ENCODE measurements at places on chromosomes 12 and 14. TPM values are rescaled to one million over a fixed set of nuclear protein-coding genes. Genes with fewer than 3 reads are reported as not detected.
A peak's percentile ranks its signal among the peaks of the same experiment; 100 is the strongest.

Gene OR11H12
- not detected for total RNA-seq

Gene TMEM179
- not detected for total RNA-seq

Gene RFX4
- not detected for total RNA-seq

Gene GPD1
- 0.39 TPM for total RNA-seq

- DNase-seq: no peak
Measured at GRCh38 chr14:35532783-35533356, 1.1 kb upstream of the INSM2 start.

DNA sequence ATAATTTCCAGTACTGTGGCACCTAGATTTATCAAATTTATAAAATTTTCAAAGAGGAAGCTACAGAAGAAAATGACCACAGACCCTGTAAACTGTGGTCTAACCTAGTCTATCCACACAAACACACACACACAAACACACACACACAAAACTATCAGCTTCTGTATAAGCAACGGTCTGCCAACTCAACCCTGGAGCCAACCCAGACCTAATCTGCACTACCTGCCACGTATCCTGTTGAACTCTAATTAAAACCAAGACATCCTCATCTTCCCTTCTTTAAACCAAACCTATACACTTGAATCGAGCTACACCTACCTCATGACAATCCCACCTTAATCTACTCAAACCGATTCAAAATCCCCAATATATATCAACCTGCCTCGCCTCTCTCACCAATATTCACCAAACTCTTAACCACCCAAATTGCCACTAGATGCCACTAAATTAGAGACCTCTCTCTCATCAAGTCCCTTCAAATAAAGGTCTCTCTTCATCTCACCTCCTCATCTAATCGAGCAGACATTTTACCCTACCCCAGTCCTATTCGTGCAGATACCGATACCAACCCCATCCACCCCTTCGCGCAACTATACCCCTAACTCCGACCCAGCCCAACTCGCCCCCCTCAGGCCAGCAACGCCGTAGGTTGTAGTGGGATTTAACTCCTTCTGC, 808 bp downstream of the ACIN1 start:
- DNase-seq: no peak

DNA sequence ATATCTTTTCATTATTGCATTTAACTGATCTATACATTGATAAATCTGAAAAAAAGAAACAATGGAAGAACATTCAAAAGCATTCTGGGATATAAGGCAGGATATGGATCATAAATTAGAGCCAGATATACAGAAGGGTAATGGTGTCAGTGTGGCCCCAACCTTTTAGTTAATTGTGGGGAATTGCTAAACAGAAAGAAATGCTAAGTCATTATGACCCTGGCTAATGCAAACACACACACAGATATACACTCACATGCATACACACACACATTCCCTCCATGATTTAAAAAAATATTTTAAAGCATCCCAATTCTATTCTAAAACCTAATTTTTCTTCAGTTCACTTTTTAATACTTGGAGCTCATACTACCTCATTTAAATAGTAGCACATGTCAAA, 404.5 kb downstream of the BCAT1 start:
- DNase-seq: no peak

- no peak for DNase-seq
Measured at GRCh38 chr14:30257946-30258661, 300.9 kb upstream of the G2E3 start.

GRCh38 chr14:93977790-93978581, 1.6 kb upstream of the ASB2 start:
- peak; percentile 83 for DNase-seq

GRCh38 chr12:114996382-114996781, 312.4 kb upstream of the TBX3 start:
- no peak for DNase-seq

DNA sequence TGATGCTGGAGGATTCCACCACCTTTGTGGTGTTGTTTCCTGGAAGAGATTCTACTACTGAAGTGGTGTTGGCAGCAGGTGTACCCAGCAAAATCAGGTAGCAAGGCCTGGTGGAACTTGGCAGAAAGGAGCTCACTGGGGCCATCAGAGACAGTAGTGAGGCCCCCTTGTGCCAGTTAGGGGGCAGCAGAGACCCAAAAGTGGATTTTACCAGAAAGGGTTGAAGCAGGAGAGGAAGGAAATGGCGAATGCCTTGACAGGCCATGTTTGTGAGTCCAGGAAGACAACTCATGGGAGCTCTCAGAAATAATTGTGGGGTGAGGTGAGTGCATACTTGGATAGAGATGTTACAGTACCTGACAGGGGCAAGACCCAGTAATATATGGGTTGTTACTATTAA, 137.7 kb upstream of the FGD4 start:
- peak; percentile 14 for DNase-seq

GRCh38 chr12:58479401-58479800, 440.9 kb downstream of the LRIG3 start:
- DNase-seq: no peak

GRCh38 chr12:52215587-52216031, 17.4 kb upstream of the KRT7 start:
- DNase-seq: no peak

- DNase-seq: no peak
Measured at GRCh38 chr14:24915958-24916595, 133.9 kb downstream of the STXBP6 start.

DNA sequence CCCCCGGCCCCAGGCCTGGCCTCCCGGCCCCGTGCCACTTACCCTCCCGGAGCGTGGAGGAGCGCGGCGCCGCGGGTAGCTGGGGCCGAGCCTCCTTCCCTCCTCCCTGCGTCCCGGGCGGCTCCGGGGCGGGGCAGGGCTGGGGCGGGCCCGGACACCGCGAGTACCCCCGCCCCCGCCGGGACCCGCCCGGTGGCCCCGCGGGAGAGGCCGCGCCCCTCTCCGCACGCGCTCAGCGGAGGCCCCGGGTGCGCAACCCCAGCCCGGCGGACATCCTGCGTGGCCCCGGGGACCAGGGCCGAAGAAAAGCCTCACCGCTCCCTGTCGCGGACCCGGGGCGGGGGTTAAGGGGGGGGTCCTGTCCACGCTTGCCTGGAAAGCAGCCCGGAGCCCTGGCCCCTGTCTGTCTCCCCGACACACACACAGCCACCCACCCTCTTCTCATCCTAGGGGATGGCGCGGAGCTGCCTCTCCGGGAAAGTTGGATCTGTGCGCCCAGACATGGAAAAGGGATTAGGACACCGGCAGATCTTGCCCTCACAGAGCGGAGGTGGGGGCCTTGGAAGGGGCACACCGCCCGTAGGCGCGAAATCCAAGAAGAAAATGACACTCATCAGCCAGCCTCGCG, at the start of gene SYNE3:
SYNE3 (minus strand) TSS at position 97 of the 628 bp plus-strand sequence. CDS start 40,829 bp downstream, outside the sequence.
- DNase-seq: peak; percentile 74

GRCh38 chr12:113339540-113339939, 4.6 kb upstream of the SLC8B1 start:
- no peak for DNase-seq

GRCh38 chr14:85281921-85282320, 248.0 kb upstream of the FLRT2 start:
- no peak for DNase-seq

DNA sequence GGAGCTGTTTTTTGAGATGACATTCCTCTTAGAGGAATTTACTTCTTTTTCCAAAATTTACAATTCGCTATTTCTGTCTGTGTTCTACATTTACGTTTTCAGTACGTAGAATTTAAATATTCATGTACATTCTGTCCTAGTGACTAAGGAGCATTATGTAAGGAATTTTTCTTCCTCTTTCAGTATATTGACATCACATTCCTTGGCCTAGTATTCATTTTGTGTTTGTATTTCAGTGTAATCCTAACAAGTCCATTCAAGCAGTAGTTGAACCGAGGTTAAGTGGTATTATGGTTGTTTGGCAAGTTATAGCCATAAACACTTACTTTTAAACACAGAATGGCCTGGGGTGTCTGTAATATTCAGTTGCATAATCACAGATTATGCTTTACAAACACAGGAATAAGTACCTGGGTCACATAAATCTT, 465.2 kb downstream of the PCNX1 start:
- no peak for DNase-seq

- no peak for DNase-seq
Measured at GRCh38 chr12:11580125-11580751, 69.2 kb upstream of the ETV6 start.

GRCh38 chr14:70642303-70643235, 853 bp downstream of the TTC9 start:
- DNase-seq: peak; percentile 49

DNA sequence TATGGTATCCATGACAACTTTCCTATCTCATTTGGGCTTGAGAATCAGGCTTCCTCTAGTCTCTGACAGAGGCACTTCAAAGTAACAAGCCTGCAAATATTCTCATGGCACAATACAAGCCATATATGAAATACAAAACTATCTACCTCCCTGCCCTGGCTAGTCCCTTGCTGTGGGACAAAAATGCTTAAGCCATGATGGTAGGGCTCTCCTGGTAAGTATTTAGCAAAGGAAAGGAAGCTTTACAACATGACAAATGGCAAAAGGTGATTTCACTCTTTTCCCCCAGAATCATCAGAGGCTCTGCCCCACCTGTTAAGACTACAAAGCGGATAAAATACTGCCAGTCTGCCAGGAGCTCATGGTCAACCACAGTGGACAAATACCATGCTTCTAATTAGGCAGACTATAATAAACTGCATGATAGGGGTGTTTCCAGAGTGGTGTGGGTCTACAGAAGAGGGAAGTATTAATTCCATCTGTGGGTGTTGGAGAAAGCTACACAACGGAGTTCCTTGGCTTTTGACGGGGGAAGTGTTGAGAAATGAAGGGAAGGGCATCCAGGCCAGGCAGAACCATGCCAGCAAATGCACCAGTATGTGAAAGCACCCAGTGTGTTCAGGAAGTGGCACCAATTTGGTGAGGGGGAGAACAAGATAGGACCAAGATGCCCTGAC, 92.9 kb downstream of the SPTSSA start:
- DNase-seq: no peak

- DNase-seq: no peak
Measured at GRCh38 chr14:57295239-57295638, 26.5 kb downstream of the AP5M1 start.

Measured in activated naive CD8-positive, alpha-beta T cell treated with anti-CD3 and anti-CD28 coated beads for 36 hours (primary cell).